ENCODE measurements at places on chromosomes 5 and 9.
A peak's percentile ranks its signal among the peaks of the same experiment; 100 is the strongest.

DNA sequence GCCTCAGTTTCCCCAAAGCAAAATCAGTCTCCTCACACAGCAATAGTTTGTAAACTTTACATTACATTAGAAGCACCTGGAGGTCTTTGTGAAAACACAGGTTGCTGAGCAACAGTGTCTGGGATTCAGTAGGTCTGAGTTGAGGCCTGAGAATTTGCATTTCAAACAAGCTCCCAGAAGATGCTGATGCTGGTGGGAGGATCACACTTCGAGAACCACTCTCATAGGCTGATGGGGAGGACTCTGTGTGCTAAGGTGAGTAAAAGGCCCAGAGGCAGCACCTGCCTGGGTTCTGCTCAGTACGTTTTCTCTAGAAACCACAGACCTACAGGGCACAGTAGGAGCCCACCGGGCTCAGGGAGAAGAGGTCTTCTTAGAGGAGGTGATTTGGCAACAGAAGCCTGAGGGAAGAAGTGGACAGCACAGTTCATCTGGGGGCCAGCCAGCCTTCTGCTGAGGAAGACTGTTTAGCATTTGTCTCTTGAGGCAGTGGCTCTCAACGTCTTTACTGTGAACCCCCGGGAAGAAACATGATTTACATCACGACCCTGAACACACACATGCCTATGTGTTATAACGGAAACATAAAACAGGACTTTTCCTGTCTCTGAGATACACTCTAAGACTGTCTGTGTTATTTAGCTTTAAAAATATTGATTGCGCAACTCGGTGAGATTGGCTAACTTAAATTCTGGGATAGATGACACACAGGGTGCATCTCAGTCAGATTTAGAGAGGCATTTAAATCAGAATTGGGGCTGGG lies 24.8 kb upstream of the DENND1A start:
- no peak for DNase-seq

DNA sequence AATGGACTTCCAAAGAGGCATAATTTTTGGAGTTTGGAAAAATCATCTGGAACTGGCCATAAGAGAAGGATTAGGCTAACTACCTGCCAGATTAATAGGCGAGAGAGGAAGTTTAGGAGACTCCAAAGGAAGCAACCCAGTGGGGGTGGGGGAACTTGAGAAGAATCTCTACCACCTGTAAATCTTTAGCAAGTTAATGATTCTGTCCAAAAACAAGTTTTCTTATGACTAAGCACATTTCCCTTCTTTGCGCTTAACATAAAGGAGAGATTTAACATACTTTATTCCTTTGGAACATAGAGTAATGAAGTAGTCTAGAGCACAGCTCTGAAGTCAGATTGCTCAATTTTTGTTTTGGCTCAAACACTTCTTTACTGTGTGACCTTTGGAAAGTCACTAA lies 58.2 kb upstream of the PAPPA start:
- no peak for DNase-seq

- DNase-seq = peak; percentile 78
Observed at GRCh38 chr9:109639674-109640579, 140.1 kb upstream of the PALM2AKAP2 start.

DNA sequence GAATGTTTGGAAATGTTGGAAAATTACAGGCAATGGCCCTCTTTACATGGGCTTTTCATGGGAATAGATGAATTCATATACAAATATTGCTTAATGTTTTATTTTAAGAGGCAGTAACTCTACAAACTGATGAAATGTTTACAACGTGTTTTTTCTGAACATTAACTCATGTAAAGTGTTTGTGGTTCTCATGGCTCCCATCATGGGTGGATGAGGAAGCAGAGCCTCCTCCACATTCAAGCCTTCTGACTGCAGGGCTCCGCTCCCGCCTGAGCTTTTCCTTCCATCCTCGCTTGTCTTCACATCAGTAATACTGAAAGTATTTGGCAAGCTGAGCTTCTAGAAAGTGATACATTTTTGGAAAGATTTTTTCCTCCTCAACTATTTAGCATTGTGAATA lies 204.2 kb downstream of the ARHGAP26 start:
- DNase-seq = no peak

- DNase-seq = no peak
Observed at GRCh38 chr5:154506049-154506715, 28.2 kb upstream of the HAND1 start.

- DNase-seq = no peak
Observed at GRCh38 chr5:172694061-172694460, 53.0 kb downstream of the NEURL1B start.

DNA sequence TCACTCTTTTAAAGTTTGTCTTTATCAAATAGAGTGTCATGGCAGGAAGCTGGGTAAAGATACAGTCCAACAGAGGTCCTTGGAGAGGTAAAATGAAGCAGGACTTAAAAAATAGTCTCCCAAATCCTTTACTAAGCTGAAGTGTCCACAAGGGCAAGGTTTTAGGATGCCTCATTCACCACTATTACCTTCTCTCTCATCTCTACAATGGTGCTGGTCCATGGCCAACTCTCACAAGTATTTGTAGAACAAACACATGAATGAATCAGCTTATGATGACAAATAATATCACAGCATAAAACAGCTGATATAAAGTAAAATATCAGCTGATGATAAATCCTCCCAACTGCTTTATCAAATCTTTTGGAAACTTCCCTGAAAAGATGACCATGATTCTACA lies 162.3 kb upstream of the ZNF462 start:
- no peak for DNase-seq

DNA sequence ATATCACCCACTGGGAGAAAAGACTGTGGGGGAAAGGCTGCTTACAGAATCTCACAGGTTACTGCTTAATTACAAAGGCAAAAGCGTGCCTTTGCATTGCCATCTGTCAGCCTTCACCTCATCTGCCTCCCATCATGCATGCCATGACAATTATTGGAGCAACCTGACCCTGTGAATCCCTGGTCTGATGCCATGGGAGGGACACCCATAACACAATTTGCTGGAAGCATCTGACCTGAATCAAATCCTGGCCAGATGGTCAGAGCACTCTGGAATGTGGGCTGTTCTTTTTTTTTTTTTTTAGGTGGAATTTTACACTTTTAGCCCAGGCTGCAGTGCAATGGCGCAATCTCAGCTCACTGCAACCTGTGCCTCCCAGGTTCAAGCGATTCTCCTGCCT lies 11.6 kb upstream of the RETREG1 start:
- DNase-seq = no peak

DNA sequence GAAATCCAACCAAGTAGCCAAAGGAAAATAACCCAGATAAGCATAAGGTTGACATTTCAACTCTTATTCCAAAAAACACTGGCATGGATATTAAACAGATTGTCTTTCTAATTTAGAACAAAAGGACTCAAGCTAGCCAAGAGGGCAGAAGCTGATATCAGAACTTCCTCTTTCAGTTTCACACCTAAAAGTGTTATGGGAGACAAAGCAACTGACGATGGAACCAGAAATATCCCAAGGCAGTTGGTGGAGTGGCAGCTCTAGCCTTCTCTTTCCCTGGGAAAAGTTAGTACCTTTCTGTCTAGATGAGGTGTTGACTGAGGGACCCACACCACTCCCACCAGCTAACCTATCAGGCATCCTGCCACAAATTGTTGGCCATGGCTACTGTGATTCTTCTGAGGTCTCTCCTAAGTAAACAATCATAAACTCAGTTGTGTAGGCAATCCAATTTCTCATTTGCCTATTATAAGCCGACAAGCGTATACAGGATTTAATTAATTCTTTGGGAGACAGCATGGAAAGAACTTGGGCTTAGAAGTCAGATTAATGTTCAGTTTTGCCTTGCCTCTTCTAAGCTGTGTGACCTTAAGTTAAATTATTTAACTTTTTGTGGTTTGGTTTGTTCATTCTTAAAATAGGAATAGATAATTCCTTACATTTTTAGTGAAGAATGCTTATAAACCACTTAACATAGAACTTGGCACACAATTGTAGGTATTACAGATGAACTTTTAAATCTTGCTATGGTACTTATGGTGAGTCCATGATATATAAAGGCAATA lies 110.9 kb upstream of the ADAMTSL1 start:
- no peak for DNase-seq

DNA sequence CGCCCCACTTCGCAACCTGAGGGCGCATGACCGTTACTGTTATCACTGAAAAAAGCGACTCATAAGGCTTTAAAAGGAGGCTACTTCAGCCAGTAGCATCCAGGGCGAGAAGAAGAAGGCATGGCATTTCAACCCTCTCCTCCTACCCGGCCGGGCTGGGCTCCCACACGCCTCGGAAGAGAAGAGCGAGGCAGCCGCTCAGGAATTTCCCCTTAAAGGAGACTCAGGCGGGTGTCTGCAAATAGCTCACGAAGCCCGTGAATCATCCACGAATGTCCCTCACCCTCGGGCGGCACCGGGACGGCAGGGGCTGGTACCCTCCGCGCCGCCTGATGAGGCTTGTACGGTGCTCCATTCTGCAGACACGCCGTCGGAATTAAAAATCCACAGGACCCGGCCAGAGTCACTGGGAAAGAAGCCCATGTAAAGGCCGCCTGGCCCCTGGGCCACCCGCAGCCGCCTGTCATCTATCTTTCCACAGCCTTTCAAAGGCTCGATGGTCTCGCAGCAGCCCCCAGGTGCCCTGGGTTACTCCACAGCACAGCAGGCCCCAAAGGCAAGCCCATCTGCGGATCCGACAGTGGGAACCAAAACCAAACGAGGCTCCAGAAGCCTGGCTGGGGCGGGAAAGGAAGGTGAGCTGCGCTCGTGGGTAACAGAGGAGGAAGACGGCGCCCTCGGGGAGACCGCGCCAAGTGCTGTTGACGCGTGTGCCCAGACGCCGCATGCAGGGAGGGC lies 11.8 kb downstream of the SLC12A7 start:
- DNase-seq = no peak

DNA sequence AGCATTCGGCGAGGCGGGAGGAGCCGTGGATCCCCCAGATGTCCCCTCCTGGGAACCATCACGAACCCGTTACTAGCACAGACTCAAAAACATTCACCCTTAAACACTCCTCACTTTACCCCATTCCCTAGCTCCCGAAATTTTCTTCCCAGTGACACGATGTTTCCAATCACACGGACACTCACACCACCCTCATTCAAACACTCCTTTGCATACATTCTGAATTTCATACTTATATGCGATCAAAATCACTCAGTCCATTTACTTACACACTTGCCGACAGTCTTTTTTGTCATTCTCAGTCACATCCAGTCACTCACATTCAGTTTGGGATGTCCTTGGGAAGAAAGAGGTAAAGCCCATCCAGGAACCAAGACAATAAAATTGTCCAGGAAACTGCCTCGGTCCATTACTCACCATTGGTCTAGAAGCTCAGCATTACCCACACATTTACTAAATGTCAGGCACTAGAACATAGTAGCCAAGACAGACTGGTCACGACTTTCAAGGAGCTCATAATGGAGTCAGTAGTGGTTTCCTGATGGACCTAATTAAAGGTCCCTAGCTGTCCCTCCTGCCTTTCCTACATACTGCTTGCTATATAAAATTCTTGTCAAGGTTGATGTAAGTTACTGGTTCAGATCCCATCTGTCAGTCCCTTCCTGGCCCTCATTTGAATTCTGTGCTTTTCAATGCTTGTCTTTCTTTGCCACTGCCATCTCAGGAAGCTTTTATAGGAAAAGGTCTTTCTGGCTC lies 574 bp downstream of the SLC35A4 start:
- DNase-seq = no peak

DNA sequence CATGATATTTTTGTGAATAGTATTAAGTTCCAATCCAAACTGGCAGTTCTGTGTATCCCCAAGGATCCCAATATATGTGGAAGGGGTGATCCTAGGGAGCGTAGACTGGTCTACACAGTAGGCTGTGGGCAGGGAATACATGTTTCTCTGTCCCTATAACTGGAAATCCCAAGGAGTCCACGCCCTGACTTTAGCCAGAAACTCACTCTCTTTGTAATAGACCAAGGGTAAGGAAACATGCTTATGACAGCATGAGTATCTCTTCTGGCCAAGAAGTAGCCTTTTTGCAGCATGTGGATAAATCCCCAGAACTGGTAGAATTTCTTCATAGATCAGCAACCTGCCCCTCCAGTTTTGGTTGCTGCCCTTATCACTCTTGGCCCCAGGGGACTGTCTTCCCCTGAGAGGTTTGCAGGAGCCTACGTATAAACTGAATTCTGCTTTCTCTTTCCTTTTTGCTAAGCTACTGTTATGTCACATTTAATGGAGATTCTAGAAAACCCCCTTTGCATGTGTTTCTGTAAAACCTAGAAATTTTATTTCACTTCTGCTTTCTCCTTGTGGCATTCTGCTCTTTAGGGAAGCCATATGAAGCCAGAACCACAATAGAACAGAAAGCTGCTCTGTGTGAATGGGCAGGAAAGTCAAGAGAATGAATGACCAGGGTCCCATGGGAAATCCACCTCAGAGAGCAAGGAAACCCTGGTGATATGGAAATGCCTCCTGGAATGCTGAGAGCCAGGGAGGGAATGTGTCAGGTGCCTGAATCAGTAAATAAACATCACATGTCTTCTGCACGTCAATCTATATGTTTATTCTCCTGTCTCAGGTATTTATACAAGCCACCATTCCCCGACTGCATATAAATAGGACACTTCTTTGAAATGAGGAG lies 3.5 kb downstream of the IFNA2 start:
- no peak for DNase-seq

- DNase-seq = no peak
Observed at GRCh38 chr9:115046199-115046598, 71.8 kb downstream of the TNC start.

GRCh38 chr5:132493241-132493640 lies 2.7 kb upstream of the IRF1 start:
- no peak for DNase-seq

GRCh38 chr9:134252084-134252830 lies 74.0 kb upstream of the RXRA start:
- peak; percentile 60 for DNase-seq

- peak; percentile 45 for DNase-seq
Observed at GRCh38 chr5:142063878-142064331, 44.7 kb upstream of the NDFIP1 start.

DNA sequence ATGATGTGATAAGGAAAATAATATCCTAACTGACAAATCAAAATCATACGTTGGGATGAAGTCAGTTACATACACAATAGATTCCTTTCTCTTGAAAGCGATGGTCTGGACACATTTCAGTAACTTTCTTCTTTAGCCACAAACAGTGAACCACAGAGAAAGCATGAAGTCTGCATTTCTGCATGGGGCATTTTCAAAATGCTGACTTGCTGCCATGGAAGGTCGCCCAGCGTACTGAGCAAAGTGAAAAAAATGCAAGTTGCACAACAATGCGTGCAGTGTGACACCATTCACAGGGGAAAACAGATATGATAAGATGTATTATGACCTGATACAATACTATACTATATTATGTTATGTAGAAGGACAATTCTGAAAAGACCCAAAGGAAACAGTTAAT lies 146.3 kb downstream of the SNX18 start:
- no peak for DNase-seq
